ENCODE measurements at places on chromosomes 1 and 21.

GRCh38 chr1:181077576-181078242 lies 10.8 kb upstream of the IER5 start:
- peaks cover 3% of the 10 kb centered on the region for H3K36me3 ChIP-seq
- H3K27ac ChIP-seq, result no peak overlapping the region
- DNase-seq, result no peak

GRCh38 chr1:53642215-53642555 lies 96.8 kb downstream of the GLIS1 start:
- peaks cover 54% of the 10 kb centered on the region for H3K27me3 ChIP-seq
- peaks cover 3% of the 10 kb centered on the region for H3K36me3 ChIP-seq
- H3K27ac ChIP-seq, result no peak overlapping the region
- H3K4me1 ChIP-seq, result peaks cover 2% of the 10 kb centered on the region
- no peak overlapping the region for H3K4me3 ChIP-seq

GRCh38 chr1:9350960-9351359 lies 58.3 kb downstream of the SPSB1 start:
- no peak for DNase-seq
- no peak overlapping the region for H3K4me3 ChIP-seq
- H3K4me1 ChIP-seq, result peaks cover 5% of the 10 kb centered on the region
- peak overlapping the region; percentile 63 for H3K27ac ChIP-seq

DNA sequence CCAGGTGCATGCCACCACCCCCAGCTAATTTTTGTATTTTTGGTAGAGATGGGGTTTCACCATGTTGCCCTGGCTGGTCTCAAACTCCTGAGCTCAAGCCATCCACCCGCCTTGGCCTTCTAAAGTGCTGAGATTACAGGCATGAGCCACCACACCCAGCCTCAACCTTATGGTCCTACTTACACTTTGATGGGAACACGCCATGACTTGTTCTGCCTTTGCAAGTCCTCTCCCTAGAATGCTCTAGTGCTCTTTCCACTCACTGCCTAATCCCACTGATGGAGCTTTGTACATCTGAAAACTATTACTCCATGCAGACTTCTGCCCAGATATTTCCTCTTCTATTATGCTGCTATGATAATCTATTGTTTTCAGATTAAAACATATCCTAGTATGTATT lies 174.3 kb downstream of the DAB1 start:
- H3K27me3 ChIP-seq, result no peaks in the 10 kb centered on the region
- no peak for DNase-seq
- no peaks in the 10 kb centered on the region for H3K36me3 ChIP-seq
- peaks cover 3% of the 10 kb centered on the region for H3K4me1 ChIP-seq

GRCh38 chr1:241411776-241412338 lies 54.9 kb upstream of the RGS7 start:
- no peaks in the 10 kb centered on the region for H3K36me3 ChIP-seq
- H3K27ac ChIP-seq, result no peak overlapping the region
- no peak overlapping the region for H3K4me3 ChIP-seq
- no peaks in the 10 kb centered on the region for H3K4me1 ChIP-seq
- H3K27me3 ChIP-seq, result peaks cover 12% of the 10 kb centered on the region

DNA sequence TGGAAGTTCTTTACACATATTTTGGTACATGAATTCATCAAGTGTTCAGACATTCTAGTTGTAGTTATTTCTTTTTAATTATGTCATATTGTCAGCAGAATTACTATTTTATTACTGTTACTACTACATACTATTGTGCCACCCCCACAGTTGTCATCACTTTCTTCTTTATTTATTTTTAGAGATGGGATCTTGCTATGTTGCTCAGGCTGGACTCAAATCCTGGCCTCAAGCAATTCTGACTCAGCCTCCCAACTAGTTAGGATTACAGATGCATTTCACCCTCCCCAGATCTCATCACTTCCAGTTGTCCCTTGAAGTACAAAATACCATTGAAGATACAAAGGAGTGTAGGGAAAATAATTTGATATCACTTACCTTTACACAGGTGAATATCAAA lies 258.0 kb downstream of the KCTD3 start:
- no peaks in the 10 kb centered on the region for H3K36me3 ChIP-seq
- H3K27ac ChIP-seq, result no peak overlapping the region
- no peak overlapping the region for H3K4me3 ChIP-seq
- H3K4me1 ChIP-seq, result no peaks in the 10 kb centered on the region
- no peaks in the 10 kb centered on the region for H3K27me3 ChIP-seq

All from T-helper 17 cell (primary cell).